ENCODE measurements at places on chromosomes 16 and 17.

DNA sequence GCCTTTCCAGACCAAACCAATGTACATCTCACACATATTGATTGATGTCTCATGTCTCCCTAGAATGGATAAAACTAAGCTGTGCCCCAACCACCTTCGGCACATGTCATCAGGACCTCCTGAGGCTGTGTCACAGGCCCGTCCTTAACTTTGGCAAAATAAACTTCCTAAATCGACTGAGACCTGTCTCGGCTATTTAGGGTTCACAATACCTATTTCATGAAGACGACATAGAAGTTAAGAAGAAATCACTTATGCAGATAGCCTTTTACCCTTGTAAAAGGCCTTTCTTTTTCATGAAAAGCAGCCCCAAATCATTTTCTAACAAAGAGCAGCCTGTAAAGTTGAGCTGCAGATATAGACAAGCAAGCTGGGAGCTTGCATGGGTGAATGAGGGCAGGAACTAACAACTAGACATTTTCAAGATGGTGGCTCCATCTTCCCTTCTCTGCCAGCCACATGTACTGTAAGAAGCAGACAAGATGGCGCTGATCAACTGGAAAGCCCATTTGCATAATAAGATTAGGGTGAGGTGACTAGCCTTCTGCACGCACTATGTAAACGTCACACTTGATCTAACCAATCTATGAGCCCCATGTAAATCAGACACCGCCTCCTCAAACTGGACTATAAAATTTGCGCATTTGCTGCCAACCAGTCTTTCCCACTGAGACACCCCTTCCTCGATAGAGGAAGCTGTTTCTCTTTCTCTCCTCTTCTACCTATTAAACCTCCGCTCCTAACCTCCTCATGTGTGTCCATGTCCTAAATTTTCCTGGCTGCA, 4.7 kb upstream of the KDM8 start:
- no peak for DNase-seq

GRCh38 chr16:4513086-4513860, 25.3 kb downstream of the CDIP1 start:
- DNase-seq: no peak

DNA sequence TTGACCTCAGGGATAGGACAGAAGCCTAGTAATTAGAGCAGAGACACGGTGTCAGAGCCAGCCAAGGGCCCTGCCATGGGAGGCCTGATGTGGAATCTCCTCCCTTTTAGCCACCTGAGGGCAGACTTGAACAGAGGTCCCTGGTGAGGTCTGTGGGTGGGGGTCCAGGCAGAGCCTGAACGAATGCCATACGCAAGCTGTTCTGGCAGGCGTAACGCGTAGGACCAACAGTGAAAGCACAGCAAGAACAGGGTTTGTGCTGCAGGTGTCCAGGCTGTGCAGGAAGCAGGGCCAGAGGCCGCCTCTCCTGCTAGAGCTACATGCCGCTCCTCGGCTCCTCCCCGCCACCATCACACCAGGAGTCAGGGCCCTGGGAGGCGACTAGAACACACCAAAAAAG, 81.9 kb upstream of the TBX2 start:
- no peak for DNase-seq

- DNase-seq: no peak
These were observed 22.8 kb downstream of the FAM117A start for GRCh38 chr17:49741009-49741691.
